Stimulated activated CD4-positive, alpha-beta T cell treated with anti-CD3 and anti-CD28 coated beads, Interleukin-12 subunit alpha, Interleukin-12 subunit beta, amount 100 ng/mL, for 24 hours (primary cell): ENCODE measurements at places on chromosomes 12 and 14.

DNA sequence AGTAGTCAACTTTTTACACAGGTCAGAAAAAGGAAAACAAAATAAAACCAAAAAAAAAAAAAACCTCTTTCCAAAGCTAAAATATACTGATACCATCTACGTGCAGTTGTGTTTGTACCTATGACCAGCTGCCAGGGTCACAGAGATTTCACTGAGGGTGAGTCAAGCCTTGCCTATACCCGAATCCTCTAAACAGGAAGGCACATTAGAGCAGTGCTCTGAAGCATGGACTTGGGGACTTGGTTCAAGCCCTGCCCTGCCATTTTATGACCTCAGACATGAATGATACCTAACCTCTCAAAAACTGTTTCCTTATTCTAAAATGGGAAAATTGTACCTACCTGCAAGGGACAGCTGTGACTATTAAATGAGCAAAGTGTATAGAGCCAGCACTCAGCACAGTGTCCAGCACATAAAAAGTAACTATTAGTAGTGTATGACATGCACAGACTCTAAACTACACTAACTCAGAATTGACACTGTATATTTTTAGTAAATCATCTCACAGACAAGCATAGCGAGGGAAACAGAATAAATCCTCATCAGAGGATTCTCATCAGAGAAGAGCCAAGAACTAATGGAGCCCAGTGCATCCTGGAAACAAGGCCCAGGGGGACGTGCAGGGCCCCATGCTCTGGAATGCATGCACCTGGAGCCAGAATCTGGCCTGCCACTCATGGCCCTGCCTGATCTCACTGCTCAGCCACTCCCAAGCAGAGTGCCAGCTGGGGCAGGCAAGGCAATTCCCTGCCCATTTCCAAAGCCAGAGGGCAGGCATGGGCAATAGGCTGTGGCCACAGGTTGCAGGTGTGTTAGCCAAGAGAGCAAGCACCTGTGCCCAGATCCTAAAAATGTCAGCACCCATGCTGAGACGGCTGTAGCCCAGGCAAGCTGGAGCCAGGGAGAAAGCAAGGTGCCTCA is 57.0 kb downstream of the NT5DC3 start:
- no peak for DNase-seq

GRCh38 chr12:57632958-57633840 is at the start of gene B4GALNT1:
TSS of gene B4GALNT1 (minus strand) at chr12:57633201. CDS start at chr12:57632132, 1,069 bp downstream.
- peak; percentile 62 for DNase-seq

DNA sequence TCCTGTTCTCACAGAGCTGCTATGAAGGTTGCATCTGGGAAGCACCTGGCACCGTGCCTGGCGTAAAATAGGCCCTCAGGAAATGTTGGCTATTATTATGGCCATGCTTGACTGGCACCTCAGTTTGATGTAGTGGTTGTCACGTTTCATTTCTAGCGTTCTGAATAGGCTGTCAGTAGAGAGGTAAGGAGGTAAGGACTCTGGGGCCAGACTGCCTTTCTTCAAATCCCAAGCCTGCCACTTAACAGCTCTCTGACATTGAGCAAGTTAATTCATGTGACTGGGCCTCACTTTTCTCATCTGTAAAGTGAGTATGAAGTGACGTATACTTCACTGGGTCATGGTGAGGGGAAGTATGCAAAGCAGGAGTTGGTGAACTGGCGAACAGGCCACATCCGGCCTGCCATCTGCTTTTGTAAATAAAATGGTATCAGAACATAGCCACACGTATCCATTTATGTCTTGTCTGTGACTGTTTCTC is 196.2 kb downstream of the CACNA1C start:
- no peak for DNase-seq

GRCh38 chr14:53316504-53316903 is 163.4 kb upstream of the DDHD1 start:
- no peak for DNase-seq

DNA sequence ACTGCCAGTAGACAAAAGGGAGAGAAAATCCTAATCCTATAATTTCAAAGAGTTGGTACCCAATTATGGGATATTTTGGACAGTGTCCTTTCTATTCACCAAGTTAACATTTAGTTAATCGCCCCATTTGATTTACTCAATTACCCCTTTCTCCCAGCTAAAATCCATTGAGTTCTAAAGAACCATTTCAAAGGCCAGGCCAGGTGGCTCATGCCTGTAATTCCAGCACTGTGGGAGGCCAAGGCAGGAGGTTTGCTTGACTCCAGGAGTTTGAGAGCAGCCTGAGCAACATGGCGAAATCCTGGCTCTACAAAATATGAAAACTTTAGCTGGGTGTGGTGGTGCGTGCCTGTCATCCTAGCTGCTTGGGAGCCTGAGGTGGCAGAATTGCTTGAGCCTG is 5.5 kb upstream of the GPR19 start:
- DNase-seq = no peak

DNA sequence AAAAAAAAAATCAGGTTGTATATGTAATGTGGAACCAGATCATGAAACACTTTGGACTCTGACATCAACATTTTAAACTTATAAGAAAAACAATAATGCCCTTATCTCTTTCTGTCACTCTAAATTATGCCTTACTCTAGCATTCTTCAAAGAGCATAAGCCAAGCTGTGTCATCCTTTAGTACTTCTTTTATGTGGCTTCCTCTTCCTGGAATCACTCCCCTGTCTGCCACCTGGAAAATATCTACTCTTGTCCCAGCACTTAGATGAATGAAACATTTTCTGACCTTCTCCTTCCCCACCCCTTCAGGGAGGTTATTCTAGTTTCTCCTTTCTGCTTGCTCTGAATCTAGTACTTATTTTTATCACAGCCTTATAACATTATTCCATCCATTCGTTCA is 101.2 kb downstream of the CNTN1 start:
- no peak for DNase-seq

GRCh38 chr14:50501642-50502041 is 30.7 kb downstream of the MAP4K5 start:
- DNase-seq = no peak

GRCh38 chr14:84520711-84521338 is 1009.1 kb upstream of the FLRT2 start:
- DNase-seq = no peak

DNA sequence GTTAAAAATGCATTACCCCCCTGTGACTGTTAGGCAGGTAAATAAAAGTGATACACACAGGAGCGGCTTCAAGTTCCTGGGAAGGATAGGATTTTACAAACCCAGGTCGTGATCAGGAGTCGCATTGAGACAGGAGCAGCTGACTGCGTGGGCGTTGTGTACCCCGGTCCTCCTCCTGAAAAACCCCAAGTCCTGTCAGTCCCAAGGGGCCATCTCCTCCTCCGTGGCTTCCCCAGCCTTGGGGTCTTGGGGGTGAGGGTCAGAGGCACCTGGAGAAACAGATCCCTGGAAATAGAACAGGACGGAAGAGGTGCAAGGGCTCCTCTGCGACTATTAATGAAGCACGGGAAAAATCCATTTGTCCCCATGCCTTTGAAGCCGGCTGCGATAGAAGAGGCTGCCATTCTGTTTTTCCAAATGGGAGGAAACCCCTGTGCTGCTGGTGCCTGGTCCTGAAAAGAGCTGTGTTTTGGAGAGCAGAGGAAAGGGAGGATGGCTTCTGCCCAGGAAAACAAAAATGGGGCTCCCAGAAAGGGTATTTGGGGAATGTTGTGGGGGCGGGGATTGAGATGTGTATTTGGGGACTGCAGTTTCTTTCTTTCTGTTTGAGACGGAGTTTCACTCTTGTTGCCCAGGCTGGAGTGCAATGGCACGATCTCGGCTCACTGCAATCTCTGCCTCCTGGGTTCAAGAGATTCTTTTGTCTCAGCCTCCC is 143.1 kb downstream of the ZNF664 start:
- no peak for DNase-seq

- no peak for DNase-seq
Observed at GRCh38 chr12:119180380-119181040, 1.8 kb downstream of the HSPB8 start.

DNA sequence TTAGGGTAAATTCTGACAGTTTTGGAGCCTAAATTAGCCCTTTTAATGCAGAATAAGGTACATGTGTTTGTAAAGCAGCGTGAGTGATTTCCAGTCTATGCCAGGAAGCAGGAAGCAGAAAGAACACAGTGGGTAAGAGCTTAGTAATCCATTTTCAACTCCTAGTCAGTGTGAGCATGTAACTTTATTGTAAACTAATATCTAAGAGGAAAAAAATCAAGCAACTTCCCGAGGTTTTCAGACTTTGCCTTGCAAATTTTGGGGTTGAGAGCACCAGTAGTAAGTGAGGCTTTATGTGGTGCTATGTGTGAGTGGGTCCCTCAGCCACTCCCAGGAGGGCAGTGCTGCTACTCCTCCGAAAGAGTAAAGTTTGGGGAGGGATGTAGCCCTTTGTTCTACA is 2.9 kb downstream of the CIPC start:
- DNase-seq = no peak

DNA sequence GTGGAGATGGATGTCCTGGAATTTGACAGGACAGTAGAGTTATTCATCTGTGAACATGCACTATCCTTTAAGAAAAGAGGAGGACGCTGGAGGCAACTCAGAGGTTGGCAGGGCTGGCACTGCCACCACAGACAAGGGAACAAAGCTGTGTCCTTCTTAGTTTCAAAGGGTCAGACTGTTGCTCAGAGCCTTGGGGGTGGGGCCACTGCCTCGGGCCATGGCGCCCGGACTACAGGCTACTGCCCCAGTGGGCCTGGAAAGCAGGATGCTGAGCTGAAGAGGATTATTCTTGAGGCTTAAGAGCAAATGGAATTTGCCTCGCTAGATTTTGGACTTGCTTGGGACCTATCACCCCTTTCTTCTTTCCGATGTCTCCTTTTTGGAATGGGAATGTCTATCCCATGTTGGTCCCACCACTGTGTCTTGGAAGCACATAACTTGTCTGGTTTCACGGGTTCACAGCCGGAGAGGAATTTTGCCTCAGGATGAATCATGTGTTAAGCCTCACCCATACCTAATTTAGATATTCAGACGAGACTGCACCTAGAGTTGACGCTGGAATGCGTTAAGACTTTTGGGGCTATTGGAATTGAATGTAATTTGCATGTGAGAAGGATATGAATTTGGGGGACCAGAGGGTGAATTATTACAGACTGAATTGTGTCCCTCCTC is 114.8 kb upstream of the RFLNA start:
- DNase-seq = no peak

GRCh38 chr12:132078190-132078589 is 65.9 kb downstream of the DDX51 start:
- no peak for DNase-seq

GRCh38 chr14:59208224-59208814 is 19.9 kb downstream of the DAAM1 start:
- DNase-seq = no peak

- DNase-seq = peak; percentile 78
Observed at GRCh38 chr12:124774462-124775167, 89.0 kb downstream of the SCARB1 start.

DNA sequence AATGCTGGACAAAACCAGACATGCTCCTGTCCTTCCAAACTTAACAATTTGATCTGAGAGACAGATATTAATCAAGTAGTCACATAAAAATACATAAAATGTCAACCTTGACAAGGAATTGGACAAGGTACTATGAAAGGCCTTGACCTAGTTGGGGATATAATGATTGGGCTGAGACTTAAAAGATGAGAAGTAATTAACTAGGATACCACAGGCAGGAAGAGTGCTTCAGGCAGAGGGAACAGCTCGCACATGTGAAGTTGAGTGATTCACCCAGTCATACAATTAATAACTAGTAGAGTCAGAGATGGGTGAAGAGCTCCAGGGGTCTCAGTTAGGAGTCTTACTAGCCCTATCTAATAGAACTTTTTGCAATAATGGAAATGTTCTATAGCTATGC is 259.5 kb downstream of the MSRB3 start:
- no peak for DNase-seq

DNA sequence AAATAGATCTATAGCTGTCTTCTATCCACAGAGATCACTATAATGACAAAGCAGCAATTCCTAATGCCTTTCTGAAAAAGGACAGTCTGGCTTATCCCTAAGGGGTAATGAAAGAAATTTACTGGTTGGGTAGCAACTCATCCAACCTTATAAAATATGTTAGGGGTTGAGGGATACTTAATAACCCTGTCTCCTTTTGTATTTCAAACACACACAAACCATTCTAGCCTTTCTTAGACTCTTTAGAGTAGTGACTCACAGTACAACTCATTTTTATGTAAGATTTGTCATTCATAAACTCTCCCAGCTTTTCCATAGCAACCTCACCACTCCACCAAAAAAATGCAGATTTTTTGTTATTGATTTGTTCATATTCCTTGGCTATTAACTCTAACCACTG is 167.9 kb downstream of the FSCB start:
- DNase-seq = no peak

GRCh38 chr12:14264316-14264715 is 101.2 kb upstream of the ATF7IP start:
- no peak for DNase-seq

DNA sequence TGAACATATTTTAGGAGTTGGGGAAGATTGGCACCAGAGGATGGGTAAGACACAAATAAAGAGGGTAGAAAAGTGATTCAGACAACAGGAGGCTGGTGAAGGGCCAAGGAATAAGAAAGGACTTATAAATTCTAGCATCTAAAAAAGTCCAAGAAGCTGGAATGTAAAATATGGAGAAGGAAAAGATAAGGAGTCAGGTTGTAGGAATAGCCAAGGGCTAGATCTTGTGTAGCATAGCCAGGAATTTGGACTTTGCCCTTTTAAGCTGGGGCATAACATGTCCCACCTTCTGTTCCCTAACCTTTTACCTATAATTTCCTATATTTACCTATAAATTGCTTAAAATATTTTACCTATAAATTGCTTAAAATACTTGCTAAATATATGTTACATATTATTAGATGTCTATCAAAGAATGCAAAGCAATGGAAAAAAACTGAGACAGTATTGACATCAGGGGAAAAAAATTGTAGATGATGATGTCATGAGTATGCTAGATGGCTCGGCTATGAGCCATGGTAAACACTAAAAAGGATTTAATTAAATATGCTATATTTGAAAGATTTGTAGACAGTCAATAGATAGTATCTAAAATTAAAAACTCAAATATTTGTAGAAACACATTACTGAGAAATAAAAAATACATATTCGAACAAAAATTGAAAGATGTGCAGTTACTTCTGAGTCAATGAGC is 99.7 kb upstream of the PLEKHG7 start:
- no peak for DNase-seq

DNA sequence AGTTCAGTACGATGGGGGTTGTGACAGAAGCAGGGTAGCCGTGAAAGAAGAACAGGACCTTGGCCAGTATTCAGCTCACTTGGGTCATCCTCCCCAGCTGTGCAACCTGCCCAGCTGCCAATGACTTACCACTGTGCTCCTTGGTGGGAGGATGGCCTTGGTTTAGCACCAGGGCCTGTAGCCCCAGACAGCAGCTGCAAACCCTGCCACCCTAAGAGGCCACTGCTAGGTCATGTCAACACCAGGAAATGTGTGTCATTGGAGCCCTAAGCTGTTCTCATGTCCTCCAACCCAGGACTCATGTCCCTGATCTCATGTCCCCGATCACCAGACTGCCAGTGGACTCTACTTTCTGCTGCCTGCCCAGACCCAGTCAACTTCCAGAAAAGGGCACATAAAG is 3.0 kb upstream of the CRACR2A start:
- no peak for DNase-seq
